Hematopoietic multipotent progenitor cell treated with erythropoietin and hydrocortisone succinate and interleukin-3 and kit ligand, for 17 days (in vitro differentiated cells): ENCODE measurements at places on chromosomes 6 and 20.

DNA sequence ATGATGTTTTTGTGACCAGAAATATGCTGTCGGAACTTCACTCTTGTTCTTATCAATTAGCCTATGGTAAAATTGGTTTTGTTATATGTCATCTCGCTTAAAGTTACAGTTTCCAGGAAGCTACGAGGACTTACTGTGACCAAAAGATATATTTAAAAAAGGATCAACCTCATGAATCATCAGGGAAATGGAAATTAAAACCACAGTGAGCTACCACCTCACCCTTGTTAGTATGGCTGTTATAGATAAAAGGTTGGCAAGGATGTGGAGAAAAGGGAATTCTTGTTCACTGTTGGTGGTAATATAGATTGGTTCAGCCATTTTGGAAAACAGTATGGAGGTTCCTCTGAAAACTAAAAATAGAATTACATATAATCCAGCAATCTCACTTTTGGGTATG is 14.3 kb upstream of the INSM1 start:
- no peak for DNase-seq

DNA sequence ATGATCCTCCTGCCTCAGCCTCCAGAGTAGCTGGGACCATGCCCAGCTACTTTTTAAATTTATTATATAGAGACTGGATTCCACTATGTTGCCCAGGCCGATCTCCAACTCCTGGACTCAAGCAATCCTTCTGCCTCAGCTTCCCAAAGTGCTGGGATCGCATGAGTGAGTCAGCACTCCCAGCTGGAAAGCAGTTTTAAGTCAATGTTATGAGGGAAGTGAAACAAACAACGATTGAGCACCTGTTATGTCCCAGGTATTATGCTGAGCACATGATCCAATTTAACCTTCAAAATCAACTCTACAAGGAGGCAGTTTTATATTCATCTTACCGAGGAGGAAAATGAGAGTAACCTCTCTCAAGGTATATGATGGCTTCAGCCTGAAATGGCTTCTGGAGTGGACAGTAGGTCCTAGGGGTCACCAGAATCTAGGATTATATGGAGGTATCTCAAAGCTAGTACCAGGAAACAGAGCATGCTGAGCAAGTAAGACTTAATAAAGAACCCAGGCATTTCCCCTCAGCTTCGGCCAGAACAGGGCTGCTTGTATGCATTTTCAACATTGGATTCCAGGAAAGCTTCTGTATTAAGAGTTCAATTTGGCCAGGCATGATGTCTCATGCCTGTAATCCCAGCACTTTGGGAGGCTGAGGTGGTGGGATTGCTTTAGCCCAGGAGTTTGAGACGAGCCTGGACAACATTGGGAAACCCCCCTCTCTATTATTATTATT is 55.0 kb downstream of the EDN1 start:
- DNase-seq: no peak

DNA sequence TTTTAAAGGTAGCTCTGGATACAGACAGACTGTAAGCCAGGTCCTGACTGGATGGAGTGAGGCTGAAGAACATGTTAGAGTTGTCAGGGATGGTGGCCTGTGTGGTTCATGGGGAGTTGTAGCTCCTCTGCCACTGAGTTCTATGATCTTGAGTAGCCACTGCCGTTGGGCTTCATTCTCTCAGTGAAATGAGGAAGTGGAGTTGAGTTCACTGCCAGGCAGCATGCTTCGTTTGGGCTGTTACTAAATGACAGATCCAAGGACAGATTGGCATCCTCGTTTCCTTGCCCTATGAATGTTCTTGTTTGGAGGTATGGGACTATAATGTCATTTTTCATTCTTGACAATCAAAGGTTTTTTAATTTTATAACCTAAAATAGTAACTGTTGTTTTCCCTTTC is 37.2 kb downstream of the SCAND1 start:
- DNase-seq: no peak

GRCh38 chr20:40673442-40673841 is 15.6 kb downstream of the MAFB start:
- no peak for DNase-seq

- DNase-seq: no peak
Measured at GRCh38 chr6:161232467-161232866, 41.4 kb downstream of the AGPAT4 start.

- DNase-seq: no peak
Measured at GRCh38 chr6:112259337-112259675, 4.9 kb upstream of the LAMA4 start.

- DNase-seq: no peak
Measured at GRCh38 chr6:24441599-24441904, 38.8 kb downstream of the MRS2 start.

DNA sequence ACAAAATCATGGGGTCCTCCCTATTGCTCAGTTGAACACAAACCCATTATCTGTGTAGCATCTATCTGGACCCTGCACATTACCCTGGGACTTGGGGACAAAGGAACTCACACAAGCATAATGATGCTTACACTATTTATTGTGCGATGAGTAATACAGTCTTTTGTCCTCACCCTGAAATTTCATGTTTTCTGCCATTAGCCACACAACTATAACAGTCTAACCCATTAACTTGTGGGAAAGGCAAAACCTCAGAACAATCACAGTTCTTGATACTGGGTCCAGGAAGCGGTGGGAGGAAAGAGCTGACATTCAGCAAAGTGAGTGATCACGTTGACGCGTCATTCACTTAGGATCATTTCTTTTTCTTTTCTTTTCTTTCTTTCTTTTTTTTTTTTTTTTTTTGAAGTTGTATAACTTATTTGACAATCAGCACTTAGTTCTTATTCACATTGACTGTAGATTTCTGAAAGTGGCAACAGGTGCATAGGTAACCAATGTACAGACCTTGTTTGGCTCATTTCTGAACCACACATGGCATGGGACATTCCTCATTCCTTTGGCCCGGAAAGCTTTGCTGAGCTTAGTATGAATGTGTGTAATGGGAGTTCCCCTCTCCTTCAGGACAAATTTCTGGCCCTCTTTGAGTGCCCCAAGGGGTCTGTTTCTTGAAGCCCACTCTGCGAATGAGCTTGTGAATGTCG is 94.8 kb upstream of the CNKSR3 start:
- DNase-seq: no peak

GRCh38 chr6:90025523-90026061 is 131.3 kb downstream of the GJA10 start:
- no peak for DNase-seq

- no peak for DNase-seq
Measured at GRCh38 chr6:41878246-41878645, 16.9 kb downstream of the USP49 start.

- DNase-seq: no peak
Measured at GRCh38 chr6:167470101-167470835, 145.4 kb downstream of the TTLL2 start.

DNA sequence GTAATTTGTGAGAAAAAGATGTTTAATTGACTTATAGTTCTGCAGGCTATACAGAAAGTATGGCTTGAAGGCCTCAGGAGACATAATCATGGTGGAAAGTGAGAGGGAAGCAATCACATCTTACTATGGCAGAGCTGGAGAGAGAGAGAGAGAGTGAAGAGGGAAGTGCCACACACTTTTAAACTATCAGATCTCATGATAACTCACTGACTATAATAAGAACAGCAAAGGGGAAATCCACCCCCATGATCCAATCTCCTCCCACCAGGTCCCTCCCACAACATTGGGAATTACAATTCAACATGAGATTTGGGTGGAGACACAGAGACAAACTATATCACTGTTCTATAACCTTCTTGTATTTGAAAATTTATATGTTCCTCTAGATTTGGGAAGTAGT is 117.2 kb upstream of the BMP5 start:
- no peak for DNase-seq

- no peak for DNase-seq
Measured at GRCh38 chr20:51106011-51106410, 83.1 kb upstream of the KCNG1 start.

- DNase-seq: no peak
Measured at GRCh38 chr6:113299531-113299930, 557.6 kb upstream of the MARCKS start.

- no peak for DNase-seq
Measured at GRCh38 chr6:16764188-16764950, 3.1 kb upstream of the ATXN1 start.

- no peak for DNase-seq
Measured at GRCh38 chr6:24721461-24722215, 2.7 kb upstream of the C6orf62 start.

- no peak for DNase-seq
Measured at GRCh38 chr20:1810926-1811620, 84.1 kb upstream of the SIRPA start.

- no peak for DNase-seq
Measured at GRCh38 chr6:169653691-169654090, 48.1 kb downstream of the WDR27 start.

DNA sequence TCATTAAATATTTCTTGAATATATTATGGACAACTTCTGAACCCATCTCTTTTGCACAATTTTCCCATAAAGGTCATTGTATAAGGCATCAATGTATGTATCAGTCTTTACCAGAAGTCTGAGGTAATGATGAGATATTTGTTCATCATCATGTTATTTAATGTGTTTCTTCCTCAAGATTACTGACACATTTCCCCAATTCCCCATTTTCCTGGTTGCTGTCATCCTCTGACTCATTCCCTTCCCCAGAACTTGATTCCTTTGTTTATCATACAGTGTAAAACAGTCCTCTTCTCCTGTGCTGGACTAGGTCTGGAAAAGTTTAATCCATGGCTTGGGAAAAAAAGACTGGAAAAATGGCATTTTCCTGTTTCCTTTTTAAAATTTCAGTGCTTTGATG is 107.9 kb upstream of the FLRT3 start:
- DNase-seq: no peak

- DNase-seq: no peak
Measured at GRCh38 chr6:39330476-39330875, 8.0 kb upstream of the KCNK16 start.

- no peak for DNase-seq
Measured at GRCh38 chr6:22221211-22221610, 75.6 kb downstream of the PRL start.

- DNase-seq: peak; percentile 67
Measured at GRCh38 chr6:136582711-136583471, 32.7 kb upstream of the MAP7 start.

DNA sequence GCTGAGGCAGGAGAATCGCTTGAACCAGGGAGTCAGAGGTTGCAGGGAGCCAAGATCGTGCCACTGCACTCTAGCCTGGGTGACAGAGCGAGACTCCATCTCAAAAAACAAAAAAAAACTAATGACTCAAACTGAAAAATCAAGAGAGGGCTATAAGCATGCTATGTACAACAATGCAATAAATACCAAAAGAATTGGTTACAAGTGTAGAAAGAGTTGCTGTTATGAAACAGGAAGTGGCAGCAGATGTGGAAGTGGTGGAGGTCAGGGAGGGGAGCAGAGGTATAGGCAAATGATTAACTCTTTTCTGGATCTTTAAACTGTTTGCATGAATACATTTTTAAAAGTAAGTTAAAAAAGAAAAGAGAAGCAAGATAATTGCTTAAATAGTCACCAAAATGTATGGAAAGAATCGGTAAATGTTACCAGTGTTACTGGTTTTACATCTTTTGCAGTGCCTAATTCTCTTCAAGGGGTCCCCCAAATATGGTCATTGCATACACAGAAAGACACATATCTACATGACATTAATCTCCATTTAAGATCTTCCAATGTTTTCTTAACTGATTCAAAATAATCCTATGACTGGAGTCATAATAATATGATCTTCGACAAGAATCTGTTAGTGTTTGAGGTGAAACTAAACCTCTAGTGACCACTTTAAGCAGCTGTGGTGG is 15.0 kb downstream of the CALHM6 start:
- DNase-seq: no peak

- DNase-seq: no peak
Measured at GRCh38 chr6:9834233-9834632, 580.6 kb downstream of the TFAP2A start.

DNA sequence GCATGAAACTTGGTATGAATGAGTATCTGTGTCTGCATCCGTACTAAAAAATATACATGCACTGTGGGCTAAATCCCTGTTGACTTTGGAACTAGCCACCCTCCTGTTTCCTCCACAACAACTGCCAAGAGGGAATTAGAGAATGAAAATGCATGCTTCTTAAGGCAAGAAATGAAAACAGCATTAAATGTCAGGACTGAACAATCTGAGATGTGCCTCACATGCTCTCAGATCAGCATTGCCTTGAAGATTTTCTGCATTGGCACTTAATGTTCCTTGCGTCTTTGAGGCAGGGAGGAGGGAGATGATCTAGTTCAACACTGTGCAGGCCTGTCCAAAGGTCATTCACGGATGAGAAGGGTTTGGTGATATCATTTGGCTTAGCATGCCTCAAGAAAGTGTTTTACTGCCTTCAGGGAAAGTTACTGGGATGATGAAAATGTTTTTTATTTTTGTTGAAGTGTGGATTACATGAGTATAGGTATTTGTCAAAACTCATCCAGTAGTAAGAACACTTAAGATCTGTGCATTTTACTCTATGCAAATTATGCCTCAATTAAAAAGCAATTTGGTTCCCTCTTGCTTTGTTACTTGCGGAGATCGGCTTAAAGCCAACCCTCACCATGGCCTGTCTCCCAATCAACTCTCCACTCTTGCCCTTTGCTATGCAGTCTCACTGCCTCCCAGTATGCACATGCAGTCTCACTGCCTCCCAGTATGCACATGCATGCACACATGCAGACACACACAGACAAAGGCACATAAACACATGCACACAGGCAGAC is 47.5 kb upstream of the RIN2 start:
- DNase-seq: no peak

DNA sequence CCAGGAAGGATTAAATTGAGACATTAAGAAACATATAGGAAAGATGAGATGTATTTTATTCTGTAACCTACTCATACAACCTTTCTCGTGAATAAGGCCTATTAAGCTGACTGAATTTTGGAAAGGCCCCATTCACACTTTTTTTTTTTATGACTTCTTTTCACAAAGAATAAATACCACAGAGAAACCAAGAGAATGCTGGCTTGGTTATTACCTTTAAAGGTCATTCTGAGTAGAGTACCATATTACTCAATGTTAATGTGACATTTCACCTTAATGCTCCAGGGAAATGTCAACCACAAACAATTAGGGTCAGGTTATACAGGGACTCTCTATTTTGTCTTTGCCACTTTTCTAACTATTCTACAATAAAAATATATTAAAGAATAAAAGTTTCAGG is 204.9 kb upstream of the PTCHD4 start:
- no peak for DNase-seq

DNA sequence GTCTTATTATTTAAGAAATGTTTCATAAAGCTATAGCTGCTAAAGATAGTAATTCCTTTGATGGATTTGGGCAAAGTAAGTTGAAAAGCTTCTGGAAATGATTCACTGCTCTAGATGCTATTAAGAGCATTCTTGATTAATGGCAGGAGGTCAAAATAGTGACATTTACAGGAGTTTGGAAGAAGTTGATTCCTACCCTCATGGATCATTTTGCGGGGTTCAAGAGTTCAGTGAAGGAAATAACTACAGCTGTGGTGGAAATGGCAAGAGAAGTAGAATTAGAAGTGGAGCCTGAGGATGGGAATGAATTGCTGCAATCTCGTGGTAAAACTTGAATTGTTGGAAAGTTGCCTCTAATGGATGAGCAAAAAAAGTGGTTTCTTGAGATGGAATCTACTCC is 316.1 kb downstream of the UTRN start:
- no peak for DNase-seq

- DNase-seq: no peak
Measured at GRCh38 chr6:119234457-119234856, 115.1 kb downstream of the MAN1A1 start.
